Amygdala (tissue), 56 donors: ENCODE measurements at places on chromosomes 1 and 21.

GRCh38 chr1:154974808-154975408 is 427 bp downstream of the CKS1B start:
- peak; percentile 97 for DNase-seq

DNA sequence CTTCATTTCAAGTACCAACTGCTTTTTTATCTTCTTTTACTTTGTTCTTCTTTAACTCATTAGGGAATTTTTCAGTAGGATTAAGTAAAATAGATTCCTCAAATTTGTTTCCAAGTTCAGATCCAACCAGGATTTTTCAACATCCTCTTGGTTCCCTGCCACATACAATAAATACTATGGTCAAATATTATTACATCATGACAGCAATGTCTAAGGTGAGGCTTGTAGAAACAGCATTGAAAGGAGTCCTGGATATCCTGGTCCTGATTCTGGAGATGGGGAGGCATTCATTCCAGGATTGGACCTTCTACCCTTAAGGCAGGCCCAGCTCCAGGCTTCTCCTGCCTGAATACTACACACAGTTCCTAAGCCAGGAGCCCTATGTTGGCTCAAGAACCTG is 80.2 kb upstream of the F3 start:
- DNase-seq = no peak

- no peak for DNase-seq
Observed at GRCh38 chr1:223175032-223175431, 32.0 kb upstream of the TLR5 start.

DNA sequence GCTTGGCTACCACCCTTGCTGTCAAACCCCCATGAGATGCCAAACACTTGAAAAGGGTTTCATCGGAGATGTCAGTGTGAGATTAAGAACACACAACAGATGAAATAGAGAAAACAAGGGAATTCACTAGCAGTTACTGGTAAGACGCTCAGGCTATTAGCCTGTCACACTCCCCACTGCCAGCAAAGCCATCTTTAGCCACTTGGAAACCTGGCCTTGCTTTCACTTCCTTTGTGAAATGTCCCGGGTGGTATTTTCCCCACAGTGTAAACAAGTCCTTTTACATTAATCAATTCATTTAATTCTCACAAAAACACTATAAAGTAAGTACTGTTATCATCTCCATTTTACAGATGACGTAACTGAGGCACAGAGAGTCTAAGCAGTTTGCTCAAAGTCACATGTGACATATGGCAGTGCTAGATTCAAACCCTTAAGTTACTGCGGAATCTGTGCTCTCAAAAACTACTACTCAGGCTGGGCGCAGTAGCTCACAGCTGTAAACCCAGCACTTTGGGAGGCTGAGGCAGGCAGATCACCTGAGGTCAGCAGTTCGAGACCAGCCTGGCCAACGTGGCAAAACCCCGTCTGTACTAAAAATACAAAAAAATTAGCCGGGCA is 32.7 kb upstream of the KHDRBS1 start:
- DNase-seq = no peak

- no peak for DNase-seq
Observed at GRCh38 chr1:40640314-40641076, 25.0 kb downstream of the RIMS3 start.

GRCh38 chr21:42988236-42988965 is 14.0 kb downstream of the PKNOX1 start:
- DNase-seq = no peak
